ENCODE measurements at places on chromosomes 5 and 9. TPM values are rescaled to one million over a fixed set of nuclear protein-coding genes. Genes with fewer than 3 reads are reported as not detected.

C7 gene
- 3.2 TPM for total RNA-seq

MCIDAS gene
- total RNA-seq, result not detected

NME5 gene
- 37.1 TPM for total RNA-seq

PLAC8L1 gene
- total RNA-seq, result 8.0 TPM

ADCY2 gene
- 165 TPM for total RNA-seq

OBP2B gene
- total RNA-seq, result not detected

UGT3A2 gene
- total RNA-seq, result not detected

CCT5 gene
- total RNA-seq, result 103 TPM

C5orf34 gene
- 4.1 TPM for total RNA-seq

PRRX2 gene
- 0.59 TPM for total RNA-seq

DEPDC1B gene
- total RNA-seq, result 1.8 TPM

PCDHGB3 gene
- total RNA-seq, result 13.1 TPM

GDNF gene
- total RNA-seq, result 0.28 TPM

Measured in dorsolateral prefrontal cortex (tissue), 122 donors.